Omental fat pad (tissue), 4 donors: ENCODE measurements at places on chromosomes 6 and 20.

- no peak for DNase-seq
Measured at GRCh38 chr20:41222296-41222695, 85.0 kb downstream of the PLCG1 start.

DNA sequence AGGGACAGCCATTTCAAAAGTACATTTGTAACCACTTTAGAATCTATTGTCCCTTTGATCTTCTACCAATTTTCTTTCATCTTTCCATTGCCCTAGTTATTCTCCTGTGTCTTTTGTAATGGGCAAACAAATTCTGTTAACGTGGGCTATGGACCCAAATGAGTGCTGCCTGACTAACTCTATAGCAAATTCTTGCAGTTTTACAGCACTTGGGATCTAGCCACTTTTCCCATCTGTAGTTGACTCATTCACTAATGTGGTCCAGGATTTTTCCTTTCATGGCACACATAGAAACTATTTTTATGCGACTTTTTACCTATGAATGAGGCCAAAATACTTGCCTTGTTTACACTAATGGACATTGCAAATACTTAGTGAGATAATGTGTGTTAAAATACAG lies 52.0 kb downstream of the GRIK2 start:
- DNase-seq, result no peak

- no peak for DNase-seq
Measured at GRCh38 chr6:27908017-27908416, 4.2 kb downstream of the OR2B2 start.

GRCh38 chr20:63740070-63740626 lies 572 bp downstream of the SLC2A4RG start:
- DNase-seq, result no peak

GRCh38 chr20:32343439-32343838 lies 14.7 kb upstream of the ASXL1 start:
- DNase-seq, result no peak

- DNase-seq, result no peak
Measured at GRCh38 chr6:67952121-67952520, 683.0 kb upstream of the ADGRB3 start.

DNA sequence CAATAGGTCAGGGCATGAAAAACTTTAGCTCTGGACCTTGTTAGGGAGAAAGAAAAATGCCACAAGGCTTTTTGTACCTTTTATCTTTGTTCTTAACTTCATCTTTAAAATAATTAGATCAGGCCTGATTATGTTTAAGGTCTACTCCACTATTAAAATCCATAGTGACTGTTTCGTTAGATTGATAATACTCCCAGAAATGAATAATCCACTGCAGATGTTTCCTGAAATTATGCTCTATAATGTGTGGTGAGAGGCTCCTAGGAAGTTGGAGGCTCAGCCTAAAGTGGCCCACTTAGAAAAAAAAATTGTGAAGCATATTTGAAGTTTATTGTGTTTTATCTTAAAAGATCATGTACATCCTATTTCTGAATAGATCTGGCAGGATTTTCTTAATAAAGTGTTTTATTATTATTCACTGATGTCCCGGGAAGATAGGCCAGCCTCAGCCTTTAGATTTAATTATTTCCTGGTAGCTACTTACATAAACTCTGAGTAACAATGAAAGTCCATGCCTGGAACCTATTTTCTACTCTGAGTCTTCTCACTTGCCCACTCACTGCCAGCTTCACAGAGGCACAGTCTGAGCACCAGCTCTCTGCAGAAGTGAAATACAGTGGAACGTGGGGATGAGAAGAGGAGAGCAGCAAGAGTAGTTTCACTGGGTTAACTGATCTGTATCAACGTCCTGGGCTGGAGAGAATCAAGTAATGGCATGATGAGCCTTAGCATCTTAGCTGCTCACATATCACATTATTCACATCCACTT lies 126.8 kb upstream of the TMEM170B start:
- DNase-seq, result no peak

DNA sequence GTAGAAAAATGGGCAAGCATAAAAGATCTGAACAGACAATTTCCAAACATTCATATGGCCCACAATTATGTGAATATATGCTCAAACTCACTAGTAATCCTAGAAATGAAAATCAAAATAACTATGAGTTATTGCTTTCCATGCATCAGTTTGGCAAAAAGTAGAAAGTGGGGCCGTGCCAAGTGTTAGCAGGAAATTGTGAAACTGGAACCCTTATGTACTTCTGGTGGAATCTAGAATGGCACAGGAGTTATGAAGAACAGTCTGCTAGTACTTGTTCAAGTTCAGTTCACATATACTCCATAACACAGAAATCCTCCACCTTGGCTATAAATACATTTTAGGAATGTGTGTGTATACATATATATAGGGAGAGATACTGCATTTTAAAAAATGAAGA lies 89.8 kb downstream of the EYA2 start:
- DNase-seq, result no peak

DNA sequence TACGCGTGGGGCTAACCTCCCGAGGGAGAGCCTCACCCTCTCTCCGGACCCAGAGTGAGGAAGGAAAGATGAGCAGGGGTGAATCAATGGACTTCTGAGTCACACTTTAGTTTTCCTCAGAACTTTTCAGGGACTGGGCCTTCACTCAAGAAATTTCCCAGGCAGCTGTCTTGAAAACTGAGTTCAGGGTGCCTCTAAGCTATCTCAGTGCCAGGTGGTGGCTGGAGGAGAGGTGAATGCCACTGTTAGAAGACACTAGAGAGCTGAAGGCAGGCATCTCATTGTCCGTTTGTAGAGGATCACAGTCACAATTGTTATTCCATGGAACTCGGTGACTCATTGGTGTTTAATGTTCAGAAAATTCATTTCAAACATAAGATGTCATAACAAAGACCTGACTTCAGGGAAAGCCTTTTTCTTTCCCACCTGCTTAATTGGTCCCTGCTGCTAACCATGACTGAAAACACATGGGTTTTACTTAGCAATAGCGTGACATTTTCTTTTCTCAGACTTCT lies 5.3 kb upstream of the SERPINB6 start:
- no peak for DNase-seq
